ENCODE measurements at places on chromosomes 12 and 14.

GRCh38 chr12:123897221-123897620 is 75.4 kb downstream of the CCDC92 start:
- no peak for DNase-seq

- DNase-seq: no peak
These were observed 20.5 kb downstream of the IFNG start for GRCh38 chr12:68139001-68139400.

DNA sequence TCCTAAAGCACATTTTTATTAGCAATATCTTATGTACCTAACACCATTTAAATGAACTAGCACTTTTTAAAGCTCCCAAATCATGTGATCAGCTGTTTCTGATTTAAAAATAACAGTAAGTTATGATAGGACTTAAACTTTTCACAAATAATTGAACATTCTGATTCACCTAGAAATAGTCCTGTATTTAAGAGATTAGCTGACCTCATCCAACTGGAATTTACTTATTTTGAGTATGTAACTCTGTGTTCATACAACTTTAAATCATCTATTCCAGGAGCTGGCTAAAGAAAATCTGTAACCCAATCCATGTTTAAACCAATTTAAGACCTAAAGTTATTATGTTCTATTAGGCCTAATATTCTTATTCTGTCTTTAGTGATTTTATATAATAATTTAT is 184.3 kb downstream of the CCDC91 start:
- no peak for DNase-seq

DNA sequence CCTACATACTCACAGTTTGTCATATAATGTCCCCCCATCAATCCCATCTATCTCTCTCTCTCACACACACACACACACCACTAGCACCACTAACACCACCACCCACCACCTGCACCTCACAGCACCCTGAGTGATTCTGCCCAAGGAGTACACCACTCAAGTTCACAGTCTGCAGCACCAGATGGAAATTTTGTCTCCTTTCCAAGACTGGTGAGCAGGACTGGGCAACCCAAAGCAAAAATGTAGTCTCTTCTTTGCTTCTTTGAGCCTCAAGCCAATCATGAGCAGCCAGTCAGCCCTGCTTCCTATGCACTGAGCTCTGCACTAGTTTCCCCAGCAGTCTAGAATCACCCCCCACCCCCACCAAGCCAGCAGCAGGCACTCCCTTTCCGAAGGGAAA is 15.0 kb upstream of the ARMH4 start:
- no peak for DNase-seq

DNA sequence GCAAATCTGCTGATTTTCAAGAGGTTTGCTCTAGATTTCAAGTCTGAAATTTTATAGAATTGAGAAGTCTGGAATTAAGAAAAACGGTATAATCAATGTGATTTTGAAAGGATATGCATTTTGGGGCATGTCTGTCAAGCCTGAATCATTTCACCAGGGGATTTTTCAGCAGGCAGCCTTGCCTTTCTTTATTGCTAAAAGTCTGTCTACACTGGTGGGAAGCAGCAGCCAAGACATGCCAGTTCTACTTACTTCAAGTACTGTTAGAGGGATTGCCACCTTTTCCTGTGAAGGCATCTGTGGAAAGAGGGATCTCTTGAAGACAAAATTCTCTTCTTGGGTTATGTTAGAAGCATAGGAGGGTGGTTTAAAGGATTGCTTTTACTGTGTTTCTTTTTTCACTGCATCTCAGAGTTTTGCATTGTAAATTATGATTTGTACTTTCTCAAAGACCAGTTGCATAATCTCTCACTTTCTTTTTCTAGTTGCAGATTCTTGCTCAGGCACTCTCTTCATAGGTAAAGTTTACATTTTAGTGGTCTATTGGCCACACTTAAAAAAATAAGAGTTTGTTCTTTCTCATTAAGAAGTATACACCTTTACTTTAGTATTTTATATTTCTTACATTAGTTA is 837.0 kb downstream of the GALC start:
- no peak for DNase-seq

DNA sequence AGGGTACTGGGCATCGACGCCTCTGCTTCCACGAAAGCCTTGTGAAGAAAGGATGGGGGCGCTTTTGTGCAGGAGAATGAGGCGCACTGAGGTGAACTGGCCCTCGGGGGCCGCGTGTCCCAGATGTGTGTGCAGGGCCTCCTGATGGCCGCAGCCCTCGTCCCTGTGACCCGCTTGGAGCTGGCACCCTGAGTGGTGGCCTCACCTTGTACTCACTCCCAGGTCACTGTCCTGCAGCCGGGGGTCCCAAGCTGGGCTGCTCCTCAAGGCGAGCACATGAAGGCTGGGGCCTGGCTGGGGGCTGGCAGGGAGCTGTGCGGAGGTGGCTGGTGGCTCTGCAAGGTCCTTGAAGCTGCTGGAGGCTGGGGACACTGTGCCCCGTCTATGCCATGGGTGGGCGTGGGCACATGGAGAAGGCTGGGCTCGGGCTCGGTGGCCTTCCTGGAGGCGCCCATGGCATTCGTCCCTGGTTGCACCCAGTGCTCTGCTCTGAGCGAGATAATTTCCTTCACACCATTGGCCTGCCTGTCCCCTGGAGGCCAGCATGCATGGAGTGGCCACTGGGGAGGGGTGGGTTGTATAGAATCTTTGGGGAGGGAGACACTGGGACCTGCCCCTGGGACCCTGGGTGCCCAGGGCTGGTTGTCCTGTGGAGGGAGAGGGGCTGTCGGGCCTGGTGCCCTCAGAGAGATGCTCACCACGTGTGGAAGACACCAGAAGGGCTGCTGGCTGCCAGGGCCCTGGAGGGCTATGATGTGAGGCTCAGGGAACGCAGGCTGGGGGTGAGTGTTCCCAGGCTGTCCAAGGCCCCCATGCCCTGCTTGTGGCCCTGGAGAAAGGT is 79.3 kb downstream of the TMEM121 start:
- DNase-seq: no peak

GRCh38 chr12:85569261-85569660 is 266.9 kb downstream of the RASSF9 start:
- no peak for DNase-seq

DNA sequence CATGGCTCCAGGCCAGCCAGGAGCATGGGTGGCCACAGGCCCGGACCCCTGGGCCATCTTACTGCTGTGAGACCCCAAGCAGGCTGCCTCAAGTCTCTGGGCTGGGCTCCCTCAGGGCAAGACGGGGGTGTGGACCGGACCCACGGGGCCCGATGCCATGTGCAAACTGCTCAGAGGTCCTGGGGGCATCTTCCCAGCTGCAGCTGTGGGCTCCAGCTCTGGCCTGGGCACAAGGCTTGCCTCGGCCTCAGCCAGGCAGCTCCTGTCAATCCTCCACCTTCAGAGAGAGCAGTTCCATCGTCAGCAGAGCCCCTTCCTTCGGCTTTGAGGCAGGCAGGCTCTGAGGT is 12.4 kb upstream of the GPR132 start:
- no peak for DNase-seq

GRCh38 chr12:88399811-88400210 is 180.5 kb downstream of the KITLG start:
- no peak for DNase-seq

GRCh38 chr14:93868165-93868564 is 59.0 kb upstream of the FAM181A start:
- no peak for DNase-seq

GRCh38 chr12:10571141-10571540 is 42.3 kb downstream of the MAGOHB start:
- DNase-seq: no peak

DNA sequence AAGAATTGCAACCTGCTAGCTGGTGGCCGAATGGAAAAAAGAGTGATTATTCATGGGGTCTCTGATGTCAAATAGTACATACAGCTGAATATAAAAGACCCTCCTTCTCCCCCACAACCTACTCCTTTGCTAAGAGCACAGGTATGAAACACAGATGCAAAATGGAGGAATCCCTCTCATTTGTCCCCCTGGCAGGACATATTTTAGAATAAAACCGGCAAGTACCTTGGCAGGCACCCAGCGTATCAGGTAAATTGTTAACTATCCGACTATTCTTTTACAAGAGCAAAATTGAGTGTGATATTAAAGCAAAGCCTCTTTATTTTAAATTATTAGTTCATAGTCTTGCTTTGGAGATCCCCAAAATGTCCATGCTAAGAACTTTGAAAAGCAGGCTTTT is 73.7 kb upstream of the USP44 start:
- no peak for DNase-seq

GRCh38 chr12:7068994-7069346 is 8.5 kb downstream of the C1S start:
- no peak for DNase-seq

DNA sequence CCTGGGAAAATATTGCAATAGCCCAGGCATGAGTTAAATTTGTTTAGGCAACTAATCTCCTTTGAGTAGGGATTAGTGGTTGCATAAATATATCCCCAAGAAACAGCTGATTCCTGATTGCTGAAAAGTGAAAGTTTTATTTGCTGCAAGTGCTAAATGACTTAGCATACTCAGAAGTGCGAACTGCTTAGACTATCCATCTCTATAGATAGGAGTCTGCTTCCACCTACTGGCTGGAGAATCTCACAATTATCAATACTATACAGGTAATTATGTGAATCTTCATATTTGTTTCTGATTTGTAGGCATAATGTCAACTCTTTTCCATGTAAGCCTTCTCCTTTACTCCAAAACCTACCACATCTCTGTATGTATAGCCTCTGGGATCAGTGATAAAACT is 12.0 kb upstream of the SLCO1B3 start:
- DNase-seq: no peak

DNA sequence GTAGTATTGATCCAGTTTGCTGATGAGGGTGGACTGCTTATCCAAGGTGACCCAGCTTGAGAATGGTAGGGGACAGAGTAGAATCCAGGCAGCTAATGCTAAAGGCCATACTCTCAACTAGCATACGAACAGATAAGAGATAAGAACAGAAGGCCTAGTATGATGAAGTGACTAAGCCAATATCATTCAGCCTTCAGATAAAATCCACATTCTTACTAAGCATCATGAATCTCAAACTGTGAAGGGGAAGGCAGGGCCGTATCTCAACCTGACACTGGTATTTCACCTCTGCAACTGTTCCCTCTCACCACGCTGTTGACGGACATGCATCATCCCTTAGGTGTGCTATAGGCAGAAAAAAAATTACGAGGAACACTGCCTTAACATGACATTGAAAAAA is 8.1 kb upstream of the CKAP4 start:
- no peak for DNase-seq

GRCh38 chr14:104982548-104983230 is 2.9 kb upstream of the CLBA1 start:
- DNase-seq: no peak

- no peak for DNase-seq
These were observed 122.4 kb upstream of the AMIGO2 start for GRCh38 chr12:47202176-47202575.

DNA sequence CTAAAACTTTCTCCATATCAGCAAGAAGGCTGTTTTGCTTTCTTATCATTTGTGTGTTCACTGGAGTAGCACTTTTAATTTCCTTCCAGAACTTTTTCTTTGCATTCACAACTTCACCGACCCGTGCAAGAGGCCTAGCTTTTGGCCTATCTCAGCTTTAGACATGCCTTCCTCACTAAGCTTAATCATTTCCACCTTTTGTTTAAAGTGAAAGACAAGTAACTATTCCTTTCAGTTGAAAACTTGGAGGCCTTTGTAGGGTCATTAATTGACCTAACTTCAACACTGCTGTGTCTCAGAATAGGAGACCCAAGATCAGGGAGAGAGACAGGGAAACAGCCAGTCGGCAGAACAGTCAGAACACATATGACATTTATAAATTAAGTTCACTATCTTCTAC is 39.3 kb downstream of the BBS10 start:
- DNase-seq: no peak

- DNase-seq: no peak
These were observed 45.6 kb downstream of the LTBP2 start for GRCh38 chr14:74566174-74567141.

DNA sequence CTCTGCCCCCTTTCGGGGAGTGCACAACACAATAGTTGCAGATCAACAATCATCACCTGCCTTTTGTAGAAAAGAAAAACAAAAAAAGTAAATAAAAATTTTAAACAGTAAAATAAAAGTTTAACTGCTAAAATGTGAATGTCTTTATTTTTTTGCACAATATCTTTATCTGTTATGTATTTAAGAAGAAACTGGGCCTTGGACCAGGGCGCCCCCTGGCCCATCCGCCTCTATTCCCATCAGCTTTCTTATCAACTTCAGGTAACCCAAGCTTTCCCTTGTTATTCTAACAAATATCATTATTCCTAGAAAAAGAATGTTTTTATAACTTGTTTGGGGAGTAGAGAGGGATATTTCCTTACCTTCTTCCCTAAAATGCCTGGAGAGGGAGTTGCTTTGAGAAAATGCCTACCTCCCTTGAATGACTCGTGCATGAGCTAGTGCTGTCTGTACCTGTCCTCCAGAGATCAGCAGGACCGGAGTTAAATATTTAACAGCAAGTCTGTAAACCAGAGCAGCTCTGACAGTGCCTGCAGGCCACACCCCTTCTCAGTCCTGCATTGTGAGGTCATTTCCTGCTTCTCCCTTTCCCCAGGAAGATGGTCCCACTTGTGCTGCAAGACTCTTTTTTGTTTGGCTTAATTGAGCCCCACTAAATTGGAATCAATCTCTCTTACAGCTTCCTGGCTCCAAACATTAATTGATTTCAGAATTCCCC is 192.8 kb upstream of the RGS6 start:
- no peak for DNase-seq

DNA sequence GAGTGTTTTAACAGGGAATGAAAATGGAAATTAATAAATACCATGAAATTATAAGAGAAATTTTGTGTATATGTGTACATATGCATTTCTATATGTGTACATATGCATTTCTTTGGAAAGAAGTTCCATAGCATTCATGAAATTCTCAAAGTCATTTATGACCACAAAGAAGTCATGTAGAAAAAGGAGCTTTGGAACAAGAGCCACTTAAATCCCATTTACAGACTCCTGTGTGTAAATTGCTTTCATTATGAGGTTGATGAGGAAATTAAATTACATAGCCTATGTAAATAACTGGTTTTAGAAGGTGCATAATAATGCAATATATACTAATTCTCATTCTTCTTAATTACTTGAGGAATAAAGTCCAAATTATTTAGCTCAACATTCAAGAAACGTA is 450.5 kb upstream of the SYT1 start:
- no peak for DNase-seq

DNA sequence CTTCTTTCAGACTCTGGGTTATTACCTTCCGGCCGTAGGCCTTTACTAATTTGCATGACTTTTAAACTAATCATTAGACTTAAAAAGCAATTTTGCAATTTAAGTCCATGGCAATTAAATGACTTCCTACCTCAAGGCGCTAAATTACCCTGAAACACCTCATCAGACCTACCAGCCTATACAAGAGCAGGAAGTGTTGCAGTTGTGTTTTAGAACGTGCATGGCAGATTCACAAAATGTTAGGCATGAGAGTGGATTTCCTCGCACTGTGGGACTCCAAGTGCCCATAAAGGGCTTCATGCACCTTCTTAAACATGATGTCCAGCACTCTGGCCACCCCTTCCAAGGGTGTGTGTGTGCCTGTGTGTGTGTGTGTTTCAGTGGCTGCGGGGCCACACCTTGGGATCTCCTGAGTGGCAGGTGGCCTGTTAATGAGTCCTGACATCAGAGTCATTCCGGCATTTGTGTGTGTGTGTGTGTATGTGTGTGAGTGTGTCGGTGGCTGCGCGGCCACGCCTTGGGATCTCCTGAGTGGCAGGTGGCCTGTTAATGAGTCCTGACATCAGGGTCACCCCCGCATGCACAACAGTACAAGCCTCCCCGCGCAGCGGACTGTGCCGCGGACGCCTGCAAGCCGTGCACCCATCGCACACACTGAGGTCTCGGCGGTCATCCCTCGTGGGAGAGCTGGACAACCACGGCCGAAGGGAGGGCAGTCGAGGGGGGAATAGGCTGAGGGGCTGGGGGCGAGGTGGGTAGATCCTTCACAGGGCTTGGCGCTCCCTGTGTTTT is 900 bp downstream of the C2CD5 start:
- DNase-seq: peak; percentile 26
